Activated CD4-positive, alpha-beta T cell treated with anti-CD3 and anti-CD28 coated beads, Interleukin-2, amount 10 ng/mL, durations not matched to agents 24 days and 14 days (primary cell): ENCODE measurements at places on chromosomes 5 and 9. TPM values are rescaled to one million over a fixed set of nuclear protein-coding genes. Genes with fewer than 3 reads are reported as not detected.
A peak's percentile ranks its signal among the peaks of the same experiment; 100 is the strongest.

- H3K36me3 ChIP-seq, result no peaks in the 10 kb centered on the region
- no peaks in the 10 kb centered on the region for H3K4me1 ChIP-seq
- no peaks in the 10 kb centered on the region for H3K27me3 ChIP-seq
- no peak overlapping the region for H3K27ac ChIP-seq
- no peak overlapping the region for H3K4me3 ChIP-seq
Observed at GRCh38 chr5:83889971-83890745, 169.5 kb upstream of the HAPLN1 start.

The IL13 gene
- 231 and 239 TPM in 2 replicates for total RNA-seq

DNA sequence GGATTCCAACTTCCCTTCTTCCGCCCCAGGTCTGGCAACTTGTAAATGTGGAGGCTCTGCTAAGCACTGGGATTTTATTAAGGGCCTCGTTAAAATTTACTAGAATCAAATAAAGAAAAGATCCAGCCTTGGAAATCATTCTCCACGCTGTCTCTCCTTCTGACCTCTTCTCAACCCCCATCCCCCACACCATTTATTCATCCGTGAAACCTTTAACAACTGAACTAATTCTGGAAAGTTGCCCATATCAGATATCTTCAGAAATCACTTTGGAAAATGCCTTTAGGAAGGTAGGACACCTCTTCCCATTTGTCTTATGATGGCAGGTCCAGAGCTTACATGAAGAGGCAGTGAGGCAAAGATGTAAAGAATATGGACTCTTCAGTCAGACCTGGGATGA is 288.5 kb downstream of the SLIT3 start:
- no peaks in the 10 kb centered on the region for H3K4me1 ChIP-seq
- H3K27me3 ChIP-seq, result peaks cover 8% of the 10 kb centered on the region
- no peak for DNase-seq
- H3K36me3 ChIP-seq, result no peaks in the 10 kb centered on the region
- H3K4me3 ChIP-seq, result no peak overlapping the region

DNA sequence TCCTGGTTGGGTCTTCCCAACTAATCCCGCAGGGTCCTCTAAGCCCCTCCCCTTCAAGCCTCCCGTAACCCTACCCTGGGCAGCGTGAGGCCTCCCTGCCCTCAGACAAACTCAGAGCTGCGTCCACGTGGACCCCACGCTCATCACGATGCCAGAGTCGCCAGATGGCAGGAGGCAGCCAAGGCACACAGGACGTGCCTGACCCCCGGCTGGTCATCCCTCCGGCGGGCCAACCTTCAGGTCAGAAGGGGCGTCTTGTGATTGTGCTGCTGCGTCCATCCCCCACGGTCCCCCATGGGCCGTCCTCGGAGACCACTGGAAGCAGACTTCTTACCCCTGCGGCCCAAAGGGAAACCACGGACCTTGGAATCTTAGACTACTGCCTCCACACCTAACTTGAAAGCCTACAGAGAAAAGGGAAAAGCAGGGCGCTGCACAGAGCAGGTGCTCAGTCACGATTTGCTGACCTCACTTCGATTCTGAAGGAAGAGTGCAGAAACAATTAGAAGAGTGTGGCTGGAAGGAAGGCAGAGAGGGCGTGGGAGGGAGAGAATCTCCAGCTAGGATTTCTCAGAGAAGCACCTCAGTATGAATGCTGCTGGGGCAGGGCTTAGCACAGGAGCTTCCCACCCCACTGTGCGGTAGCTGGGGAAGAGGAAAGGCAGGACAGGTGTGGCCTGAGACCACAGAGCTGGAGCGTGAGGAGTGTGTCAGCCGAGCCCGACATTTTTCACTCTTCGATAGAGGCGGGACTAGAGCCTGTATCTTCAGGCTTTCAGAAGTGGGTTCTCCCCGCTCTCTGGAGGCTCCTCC is 174.8 kb downstream of the ERCC6L2 start:
- H3K27me3 ChIP-seq, result peaks cover 2% of the 10 kb centered on the region
- no peak for DNase-seq
- H3K27ac ChIP-seq, result no peak overlapping the region
- no peaks in the 10 kb centered on the region for H3K36me3 ChIP-seq

The PCDHGA1 gene
- 0.07 and 0.09 TPM in 2 replicates for total RNA-seq

DNA sequence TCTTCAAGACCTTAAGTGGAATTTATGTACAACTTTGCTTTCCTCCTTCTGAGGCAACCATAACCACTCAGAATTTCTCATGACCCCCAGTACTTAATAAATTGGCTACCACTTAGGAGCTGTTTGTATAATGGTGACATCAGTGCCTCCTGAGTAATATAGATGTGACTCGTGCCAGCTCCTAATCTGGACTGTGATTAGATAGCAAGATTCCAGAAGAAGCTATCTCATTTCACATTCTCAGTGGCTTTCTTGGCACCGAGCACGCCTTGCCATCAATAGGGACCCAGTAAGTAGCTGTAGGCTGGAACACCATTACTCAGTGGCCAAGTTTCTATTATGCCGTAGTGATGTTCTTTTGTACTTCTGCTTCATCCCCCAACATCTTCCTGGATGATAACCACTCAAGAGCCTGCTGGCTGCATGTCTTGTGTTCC is 228.8 kb downstream of the CD180 start:
- H3K36me3 ChIP-seq, result no peaks in the 10 kb centered on the region
- no peaks in the 10 kb centered on the region for H3K27me3 ChIP-seq
- DNase-seq, result no peak
- H3K27ac ChIP-seq, result no peak overlapping the region
- H3K4me3 ChIP-seq, result no peak overlapping the region

DNA sequence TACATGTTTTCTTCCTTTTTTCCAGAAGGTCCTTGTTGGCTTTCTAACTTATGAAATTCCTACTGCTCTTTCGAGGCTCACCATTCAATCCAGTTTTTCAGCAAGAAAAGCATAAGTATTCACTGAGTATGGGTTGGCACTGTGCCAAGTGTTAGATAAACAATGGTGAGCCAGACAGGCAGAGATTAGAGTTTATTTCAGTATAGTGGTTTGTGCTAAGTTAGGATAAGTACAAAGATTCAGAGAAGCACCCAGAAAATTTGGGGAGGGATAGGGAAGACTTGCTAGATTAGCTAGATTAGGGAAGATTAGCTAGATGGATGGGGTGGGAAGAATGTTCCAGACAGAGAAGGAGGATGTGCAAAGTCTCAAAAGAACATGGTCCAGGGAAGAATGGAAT is 122.9 kb downstream of the OXCT1 start:
- H3K4me3 ChIP-seq, result no peak overlapping the region
- H3K27me3 ChIP-seq, result no peaks in the 10 kb centered on the region
- DNase-seq, result no peak
- no peak overlapping the region for H3K27ac ChIP-seq
- H3K4me1 ChIP-seq, result peaks cover 20% of the 10 kb centered on the region

DNA sequence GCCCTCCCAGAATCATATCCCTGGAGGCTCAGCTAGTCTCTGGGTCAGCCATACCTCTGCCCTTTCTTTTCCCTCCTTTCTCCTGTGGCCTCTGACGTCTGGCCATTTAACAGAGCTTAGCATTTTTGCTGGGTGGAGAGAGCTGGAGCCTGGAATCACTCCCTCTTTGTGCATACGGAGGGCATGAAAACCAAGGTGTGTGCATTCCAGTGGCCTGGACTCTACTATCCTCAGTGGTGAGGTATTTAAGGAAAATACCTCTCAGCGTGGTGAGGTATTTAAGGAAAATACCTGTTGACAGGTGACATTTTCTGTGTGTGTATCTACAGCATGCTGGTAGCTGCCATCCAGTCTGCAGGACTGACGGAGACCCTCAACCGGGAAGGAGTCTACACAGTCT is 27.5 kb downstream of the TGFBI start:
- H3K27me3 ChIP-seq, result no peaks in the 10 kb centered on the region
- H3K4me1 ChIP-seq, result no peaks in the 10 kb centered on the region
- H3K36me3 ChIP-seq, result no peaks in the 10 kb centered on the region
- H3K27ac ChIP-seq, result no peak overlapping the region
- DNase-seq, result no peak
- H3K4me3 ChIP-seq, result no peak overlapping the region

The OGN gene
- not detected in 2 replicates for total RNA-seq

The PWWP2A gene
- total RNA-seq, result 26.1 and 26.7 TPM in 2 replicates

GRCh38 chr5:139808481-139809330 is 13.1 kb downstream of the PSD2 start:
- peak; percentile 84 for DNase-seq
- peaks cover 2% of the 10 kb centered on the region for H3K27me3 ChIP-seq
- no peak overlapping the region for H3K27ac ChIP-seq
- no peaks in the 10 kb centered on the region for H3K4me1 ChIP-seq

DNA sequence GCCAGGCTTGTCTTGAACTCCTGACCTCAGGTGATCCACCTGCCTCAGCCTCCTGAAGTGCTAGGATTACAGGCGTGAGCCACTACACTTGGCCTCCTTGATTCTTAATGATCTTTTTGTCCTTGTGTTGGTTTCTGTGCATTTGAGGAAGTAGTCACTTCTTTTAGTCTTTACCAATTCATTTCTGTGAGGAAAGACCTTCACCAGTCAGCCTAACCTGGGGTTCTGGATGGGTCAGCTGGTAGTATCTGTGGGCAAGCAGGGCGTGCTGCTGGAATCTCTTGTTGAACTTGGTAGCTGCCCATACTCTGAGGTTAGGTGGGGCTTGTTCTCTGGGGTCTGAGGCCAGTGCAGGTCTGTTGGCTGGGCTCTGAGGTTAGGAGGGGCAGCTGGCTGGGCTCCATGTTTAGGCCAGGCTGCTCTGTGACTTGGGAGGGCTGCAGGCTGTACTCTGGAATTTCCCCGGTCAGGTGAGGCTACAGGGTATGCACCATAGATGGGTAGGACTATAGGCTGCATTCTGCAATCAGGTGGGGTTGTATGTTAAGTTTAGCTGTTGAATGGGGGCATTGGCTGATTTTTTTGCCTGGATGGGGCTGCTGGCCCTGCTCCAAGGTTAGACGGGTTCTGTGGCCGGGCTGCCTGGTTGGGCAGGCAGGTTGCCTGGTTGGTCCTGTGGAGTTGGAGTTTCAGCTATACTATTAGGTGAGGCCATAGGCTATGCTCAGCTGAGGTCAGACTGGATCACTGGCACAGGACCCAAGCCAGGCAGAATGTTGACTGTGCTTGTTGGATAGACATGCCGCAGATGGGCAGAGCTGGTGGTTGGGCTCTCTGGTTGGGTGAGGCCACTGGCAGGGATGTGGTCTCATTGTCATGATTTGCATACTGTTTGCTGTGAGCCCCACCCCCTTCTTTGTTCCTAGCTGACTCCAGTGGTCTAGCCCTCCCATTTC is 19.2 kb downstream of the UBAP1 start:
- peak; percentile 50 for DNase-seq
- H3K36me3 ChIP-seq, result peaks cover 27% of the 10 kb centered on the region
- no peak overlapping the region for H3K27ac ChIP-seq
